ENCODE measurements at places on chromosomes 6 and 20. TPM values are rescaled to one million over a fixed set of nuclear protein-coding genes. Genes with fewer than 3 reads are reported as not detected.

- DNase-seq: no peak
Observed at GRCh38 chr6:23140871-23141270, 571.5 kb downstream of the HDGFL1 start.

GRCh38 chr6:34600101-34600500, 44.0 kb upstream of the SPDEF start:
- no peak for DNase-seq

DNA sequence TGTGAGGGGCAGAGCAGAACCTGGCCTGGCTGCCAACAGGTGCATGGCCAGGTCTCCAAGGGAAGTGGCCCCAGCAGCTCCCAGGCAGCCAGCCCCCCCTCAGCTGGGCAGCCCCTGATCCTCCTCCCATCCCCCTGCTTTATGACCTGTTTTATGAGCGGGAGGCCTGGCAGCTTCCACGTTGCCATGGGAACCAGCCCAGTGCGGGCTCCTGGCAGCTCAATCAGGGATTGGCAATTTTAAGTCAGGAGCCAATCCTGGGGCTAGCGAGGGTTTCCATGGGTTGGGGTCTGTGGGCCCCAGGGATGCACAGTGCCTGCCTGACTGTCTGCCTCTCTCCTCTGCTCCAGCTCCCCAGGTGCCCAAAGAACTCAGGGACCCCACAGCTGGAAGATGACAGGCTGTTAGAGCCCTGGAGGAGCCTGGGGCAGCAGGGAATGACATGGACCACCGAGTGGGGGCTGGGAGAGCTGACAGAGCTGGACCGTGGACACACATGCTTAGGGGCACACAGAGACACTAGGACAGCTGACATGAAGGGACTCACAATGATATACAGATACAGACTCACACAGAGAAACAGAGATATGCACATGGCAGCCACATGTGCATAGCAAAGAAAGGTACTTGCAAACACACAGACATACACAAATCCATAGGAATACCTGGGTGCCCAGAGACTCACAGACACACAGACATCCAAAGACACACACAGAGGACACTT, 56.5 kb upstream of the SIRPA start:
- DNase-seq: no peak

DNA sequence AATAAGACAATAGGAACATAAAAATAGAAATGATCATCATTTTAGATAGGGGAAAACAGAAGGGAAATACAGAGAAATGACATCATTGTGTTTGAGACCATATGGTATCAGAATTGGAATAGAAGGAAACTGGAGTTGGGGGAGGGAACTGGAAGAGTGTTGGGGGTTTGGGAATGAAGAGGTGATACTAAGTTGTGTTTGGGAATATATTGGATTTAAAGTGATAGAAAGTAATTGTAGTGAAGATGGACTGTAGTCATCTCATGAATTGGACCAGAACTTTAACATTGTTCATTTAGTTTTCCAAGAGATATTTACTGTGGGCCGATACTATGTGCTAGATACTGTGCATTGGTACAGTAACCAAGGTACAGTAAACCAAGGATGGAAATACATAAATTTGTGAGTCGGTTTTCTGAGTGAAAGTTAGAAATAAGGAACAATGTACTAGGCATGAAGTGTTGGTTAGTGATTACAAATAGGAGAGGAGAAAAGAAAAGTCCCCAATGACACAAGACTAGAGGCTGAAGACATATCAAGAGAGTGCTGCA, 32.3 kb downstream of the KCNQ5 start:
- no peak for DNase-seq

ECT2L gene
- polyA plus RNA-seq: not detected

DNA sequence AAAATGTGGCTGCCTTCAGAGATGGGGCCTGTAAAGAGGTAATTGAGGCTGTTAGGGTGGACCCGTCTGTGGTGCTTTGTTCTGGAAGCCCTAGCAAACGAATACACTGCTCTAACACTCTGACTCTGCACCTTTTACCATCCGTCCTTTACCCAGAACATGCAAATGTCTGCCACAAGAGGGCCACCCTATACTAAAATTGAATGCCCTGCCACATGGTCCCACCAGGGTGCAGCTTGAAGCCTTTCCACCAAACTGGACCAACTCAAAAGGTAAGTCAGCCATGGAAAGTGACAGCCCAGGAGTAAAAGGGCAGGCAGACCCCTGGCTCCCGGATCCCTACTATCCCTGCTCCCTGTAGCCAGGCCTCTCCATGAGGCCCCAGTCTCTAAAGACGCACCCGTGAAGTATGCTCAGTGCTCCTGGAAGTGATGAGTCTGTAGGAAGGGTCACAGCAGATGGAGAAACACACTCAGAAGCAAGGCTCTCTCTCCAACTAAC, 5.8 kb upstream of the BFSP1 start:
- DNase-seq: peak; percentile 59

FOXF2 gene
- polyA plus RNA-seq: 17.3 TPM

DNA sequence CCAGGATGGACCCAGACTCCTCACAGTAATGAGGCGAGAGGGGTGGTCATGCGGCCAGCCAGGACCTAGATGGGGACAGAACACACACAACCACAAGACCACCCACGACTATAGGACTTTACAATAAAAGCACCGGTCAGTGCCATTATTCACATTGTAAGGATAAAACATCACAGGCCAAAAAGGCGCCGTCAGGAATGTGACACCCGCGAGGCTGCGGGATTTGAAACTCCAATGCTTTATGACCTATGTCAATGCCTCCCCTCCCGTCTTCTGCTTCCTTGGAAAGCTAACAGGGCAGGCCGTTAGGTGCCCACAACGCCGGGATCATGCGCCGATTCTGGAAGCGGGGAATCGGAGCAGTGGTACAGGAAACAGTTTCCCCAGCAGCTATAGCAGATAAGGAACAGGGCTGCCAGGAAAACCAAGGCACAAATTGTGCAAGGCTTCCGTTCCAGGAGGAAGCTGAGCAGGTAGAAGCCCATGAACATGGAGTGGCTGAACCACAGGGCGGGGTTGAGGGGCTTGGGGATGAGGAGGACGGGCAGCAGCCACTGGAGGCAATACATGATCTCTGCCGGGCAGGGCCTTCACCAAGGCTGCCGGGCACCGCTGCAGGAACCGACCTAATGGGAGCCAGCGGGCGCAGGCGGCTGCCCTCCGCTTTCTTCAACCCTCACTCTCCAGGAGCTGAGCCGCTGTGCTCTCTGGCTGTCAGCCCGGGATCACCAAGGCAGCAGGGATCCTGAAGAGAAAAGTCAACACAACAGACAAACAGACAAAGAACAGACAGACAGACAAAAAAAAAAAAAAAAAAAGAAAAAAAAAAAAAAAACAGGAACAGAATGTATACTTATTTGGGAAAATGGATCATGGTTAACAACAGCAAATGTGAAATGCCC, 2.2 kb upstream of the NNAT start:
- no peak for DNase-seq

DNA sequence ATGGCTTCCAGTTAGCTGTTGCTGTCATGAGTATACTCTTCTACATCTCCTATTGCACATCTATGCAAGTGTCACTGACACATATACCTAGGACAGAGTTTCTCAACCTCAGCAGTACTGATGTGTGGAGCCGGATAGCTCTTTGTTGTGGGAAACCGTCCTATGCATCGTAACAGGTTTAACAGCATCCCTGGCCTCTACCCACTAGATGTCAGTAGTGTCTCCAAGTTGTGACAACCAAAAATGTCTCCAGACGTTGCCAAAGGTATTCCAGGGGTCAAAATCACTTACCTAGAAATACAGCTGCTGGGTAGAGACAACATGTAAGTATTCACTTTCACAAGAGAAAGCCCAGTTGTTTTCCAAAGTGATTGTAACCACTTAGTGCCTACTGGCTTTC, 637.6 kb downstream of the RNF144B start:
- DNase-seq: no peak

- no peak for DNase-seq
Observed at GRCh38 chr20:51062065-51062464, 39.2 kb upstream of the KCNG1 start.

NKAIN4 gene
- polyA plus RNA-seq: not detected

DNA sequence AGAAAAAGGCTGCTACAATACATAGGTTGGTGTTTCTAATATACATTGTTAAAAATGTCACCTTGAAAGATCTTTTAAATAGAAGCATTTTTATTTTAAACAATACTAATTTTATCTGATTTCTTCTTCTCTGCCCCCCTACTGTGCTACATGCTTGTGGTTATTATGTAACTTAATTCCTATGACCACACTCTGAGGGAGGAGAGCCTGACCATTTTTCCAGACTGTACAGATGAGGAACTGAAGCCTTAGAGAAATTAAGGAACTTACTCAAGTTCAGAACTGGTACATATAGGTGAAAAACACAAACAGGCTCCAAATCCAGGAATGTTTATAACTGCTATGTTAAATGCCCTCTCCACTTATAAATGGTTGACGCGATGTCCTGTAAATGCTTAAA, 43.4 kb upstream of the ARHGAP18 start:
- no peak for DNase-seq

ULBP3 gene
- 13.1 TPM for polyA plus RNA-seq

DNA sequence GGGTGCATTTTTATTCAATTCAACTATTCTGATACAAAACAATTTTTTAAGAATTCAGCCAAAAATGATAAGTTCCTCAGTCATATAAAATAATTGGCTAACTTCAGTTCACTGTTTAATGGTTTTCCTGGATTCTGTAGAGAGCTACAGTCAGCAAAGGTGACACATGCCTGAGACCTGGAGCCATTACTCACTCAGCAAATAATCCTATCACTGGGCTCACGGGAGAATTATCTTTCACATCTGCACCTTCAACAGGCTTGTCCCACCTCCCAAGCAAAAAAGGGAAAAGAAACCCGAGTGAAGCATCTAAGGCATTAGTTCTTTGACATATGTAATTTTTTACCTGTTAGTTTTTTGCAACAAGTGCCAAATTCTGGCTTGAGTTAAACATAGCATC, 34.9 kb upstream of the FOXA2 start:
- DNase-seq: no peak

SAPCD1 gene
- 0.88 TPM for polyA plus RNA-seq

GRCh38 chr6:154510144-154510905, at the start of gene CNKSR3:
Gene CNKSR3 (minus strand): TSS chr6:154510685. CDS start chr6:154510114, 571 bp downstream.
- peak; percentile 93 for DNase-seq

ASIP gene
- not detected for polyA plus RNA-seq

GRCh38 chr20:1225263-1225782, 521 bp upstream of the RAD21L1 start:
- no peak for DNase-seq

DEFB115 gene
- polyA plus RNA-seq: not detected

- DNase-seq: no peak
Observed at GRCh38 chr6:19356692-19357091, 480.5 kb upstream of the ID4 start.

DNA sequence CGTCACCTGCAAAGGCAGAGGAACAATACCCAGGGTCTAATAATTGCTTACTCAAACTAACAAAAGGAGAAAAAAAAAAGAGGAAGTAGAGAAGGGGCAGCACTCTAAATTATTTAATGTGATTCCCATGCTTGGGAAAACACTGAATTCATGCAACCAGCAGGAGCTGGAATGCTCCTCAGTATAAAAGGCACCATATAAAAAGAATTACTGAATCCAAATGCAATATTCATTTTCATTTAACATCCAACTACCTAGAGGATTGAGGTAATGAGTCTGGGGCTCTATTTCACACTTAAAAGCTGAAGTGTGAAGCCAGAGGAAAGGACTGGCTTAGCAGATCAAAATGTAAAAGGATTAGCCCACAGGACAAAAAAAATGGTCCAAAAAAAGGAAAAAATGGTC, 8.7 kb downstream of the B4GALT5 start:
- no peak for DNase-seq

COL12A1 gene
- polyA plus RNA-seq: 1,042 TPM

- DNase-seq: no peak
Observed at GRCh38 chr6:131510094-131510493, 62.9 kb upstream of the ARG1 start.

DAAM2 gene
- polyA plus RNA-seq: 3.5 TPM

DNA sequence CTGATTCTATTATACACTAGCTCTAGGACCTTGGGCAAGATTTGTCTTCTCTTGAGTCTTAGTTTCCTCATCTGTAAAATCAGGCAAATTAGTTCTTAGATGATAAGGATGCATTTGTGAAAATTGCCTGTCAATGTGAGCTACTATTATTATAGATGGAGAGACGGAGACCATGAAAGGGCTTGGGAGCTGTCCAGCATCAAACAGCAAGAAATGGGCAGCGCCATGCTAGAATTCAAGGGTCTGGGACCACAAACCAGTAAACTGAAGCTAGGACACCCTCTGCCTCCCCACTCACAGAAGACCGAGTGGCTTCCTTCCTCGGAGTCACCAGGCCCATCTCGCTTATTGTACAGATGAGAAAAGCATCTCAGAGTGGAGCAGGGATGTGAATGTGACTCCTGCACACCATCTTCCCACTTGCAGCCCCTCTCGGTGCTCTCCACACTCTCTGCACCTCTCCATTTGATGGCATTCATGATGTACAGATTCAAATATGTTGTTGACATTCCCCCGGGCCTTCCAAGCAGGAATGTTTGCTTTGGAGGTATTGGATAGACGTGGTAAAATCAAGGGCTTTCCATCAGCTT, 24.1 kb upstream of the BPIFA3 start:
- DNase-seq: no peak

VPS16 gene
- polyA plus RNA-seq: 33.5 TPM

DNA sequence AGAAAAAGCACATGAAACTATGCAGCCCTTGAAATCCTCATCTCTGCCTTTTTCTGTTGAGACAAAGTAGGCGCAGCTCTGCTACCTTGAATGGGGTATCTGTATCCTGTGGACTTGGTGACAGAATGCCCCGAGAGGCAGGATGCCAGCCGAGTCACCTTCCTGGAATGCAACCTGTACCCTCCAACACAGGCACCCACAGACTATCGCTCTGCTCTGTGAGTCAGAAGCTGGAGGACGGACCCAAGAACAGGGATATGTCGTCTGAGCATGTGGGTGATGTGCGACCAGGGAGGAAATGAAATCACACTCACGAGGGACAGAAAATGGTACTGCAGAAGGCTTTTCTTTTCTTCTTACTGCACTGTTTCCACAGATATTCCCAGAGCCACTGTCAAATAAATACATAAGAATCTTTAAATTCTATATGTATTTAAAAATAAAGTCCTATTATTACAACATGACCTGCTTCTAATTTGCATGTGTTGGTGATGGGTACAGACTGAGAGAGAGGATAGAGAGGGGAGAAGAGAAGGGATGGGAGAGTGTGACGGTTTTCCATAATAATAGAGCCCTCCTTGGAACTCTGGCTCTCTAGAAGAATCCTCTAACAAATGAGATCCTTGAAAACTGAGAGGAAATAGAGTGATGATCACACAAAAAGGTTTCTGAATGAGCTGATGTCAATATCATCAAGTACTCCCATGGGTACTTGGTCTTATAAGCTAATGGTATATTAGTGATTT, 308.1 kb downstream of the FOXC1 start:
- DNase-seq: peak; percentile 26

KHDC1 gene
- polyA plus RNA-seq: 5.9 TPM

- DNase-seq: no peak
Observed at GRCh38 chr6:83860782-83861495, 1.4 kb downstream of the CYB5R4 start.

DNA sequence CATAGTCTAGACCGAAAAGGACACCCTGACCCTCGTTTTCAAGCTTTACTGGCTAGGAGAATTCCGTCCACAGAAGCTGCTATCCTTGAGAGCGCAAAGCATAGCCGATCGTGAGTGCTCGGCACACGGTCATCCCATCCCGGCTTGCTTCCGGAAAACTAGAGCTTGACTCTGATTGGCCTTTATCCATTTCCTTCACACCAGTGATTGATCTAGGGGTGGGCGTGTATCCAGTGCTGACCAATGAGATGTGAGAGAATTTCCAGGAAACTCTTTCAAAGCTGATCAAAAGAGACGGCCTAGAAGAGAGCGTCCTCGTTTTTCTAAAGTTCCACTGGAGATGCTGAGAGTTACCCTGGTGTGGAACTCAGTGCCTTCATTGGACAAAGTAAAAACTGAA, 41.0 kb upstream of the NFATC2 start:
- no peak for DNase-seq

Data from AG04450 (cell line).